Left lung (tissue), 14 donors: ENCODE measurements at places on chromosomes 7 and 10. TPM values are rescaled to one million over a fixed set of nuclear protein-coding genes. Genes with fewer than 3 reads are reported as not detected.
A peak's percentile ranks its signal among the peaks of the same experiment; 100 is the strongest.

- no peak for DNase-seq
Measured at GRCh38 chr10:113053091-113053490, 103.0 kb downstream of the TCF7L2 start.

- no peak for DNase-seq
Measured at GRCh38 chr7:101531726-101532357, 97.3 kb downstream of the MYL10 start.

- no peak for DNase-seq
Measured at GRCh38 chr10:2933519-2933918, 133.8 kb upstream of the PFKP start.

GRCh38 chr10:30542001-30542894 lies 87.3 kb downstream of the LYZL2 start:
- no peak for DNase-seq

- peak; percentile 63 for DNase-seq
Measured at GRCh38 chr7:32905175-32905662, 13.7 kb upstream of the KBTBD2 start.

DNA sequence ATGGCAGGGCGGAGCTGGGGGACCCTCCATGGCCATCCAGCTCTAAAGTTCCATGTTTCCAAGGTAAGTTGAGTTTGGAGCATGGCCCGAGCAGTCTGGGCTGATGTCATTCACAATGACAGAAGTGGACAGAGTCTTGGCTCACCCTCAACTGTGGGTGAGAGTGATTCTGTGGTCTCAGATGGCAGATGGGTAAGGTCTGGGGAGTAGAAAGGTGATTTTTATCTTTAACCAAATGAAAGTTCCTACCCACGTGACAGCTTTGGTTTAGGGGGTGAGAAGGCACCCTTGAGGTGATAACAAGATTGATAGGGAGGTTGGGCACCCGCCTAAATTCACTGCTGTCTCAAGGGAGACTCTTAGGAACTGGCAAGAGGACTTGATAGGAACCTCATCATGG lies 57.6 kb upstream of the PDZD8 start:
- DNase-seq = no peak

GRCh38 chr10:132149271-132149670 lies 37.5 kb upstream of the DPYSL4 start:
- no peak for DNase-seq

- DNase-seq = peak; percentile 64
Measured at GRCh38 chr10:48782386-48782785, 97.7 kb downstream of the WDFY4 start.

- DNase-seq = no peak
Measured at GRCh38 chr7:55073051-55073511, 54.3 kb downstream of the EGFR start.

DNA sequence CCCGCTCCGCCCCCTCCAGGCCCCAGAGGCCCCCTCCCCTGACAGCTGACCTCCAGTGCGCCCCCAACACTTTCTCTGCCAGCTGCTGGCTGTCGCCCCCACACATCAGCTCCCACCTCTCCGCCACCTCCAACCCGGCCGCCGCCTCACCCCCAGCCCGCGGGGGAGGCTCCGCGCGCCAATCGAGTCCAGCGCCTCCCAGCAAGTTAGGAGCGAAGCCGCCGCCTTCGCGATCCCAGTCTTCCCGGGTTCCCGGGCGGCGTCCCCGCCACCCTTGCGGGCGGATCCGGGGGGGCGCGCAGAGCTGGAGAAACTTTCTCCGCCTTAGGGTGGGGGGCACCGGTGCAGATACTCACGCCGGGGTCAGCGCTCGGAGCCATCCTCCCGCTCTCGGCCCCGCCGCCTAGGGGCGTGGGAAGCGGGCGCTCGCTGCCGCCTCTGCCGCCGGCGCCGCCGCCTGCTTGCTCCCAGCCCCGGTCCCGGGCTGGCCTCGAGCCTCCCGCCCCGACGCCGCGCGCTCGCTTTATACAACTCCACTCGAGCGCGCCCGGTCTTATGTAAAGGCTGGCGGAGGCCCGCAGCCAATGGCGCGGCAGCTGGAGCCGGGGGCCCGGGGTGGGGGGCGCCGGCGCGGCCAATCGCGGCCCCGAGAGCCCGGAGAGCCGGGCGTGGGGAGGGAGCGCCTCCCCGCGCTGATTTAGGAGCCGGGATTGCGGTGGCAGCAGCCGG lies at the start of gene CRTAC1:
Gene CRTAC1, minus strand, starts transcription at position 529 of the 729 bp plus-strand sequence. Its CDS starts 149 bp downstream, at position 380.
- peak; percentile 42 for DNase-seq

- no peak for DNase-seq
Measured at GRCh38 chr10:123769647-123770046, 103.5 kb downstream of the GPR26 start.

Gene GHITM
- polyA plus RNA-seq = 111 TPM

Gene SSMEM1
- polyA plus RNA-seq = not detected

Gene NXPH1
- polyA plus RNA-seq = not detected

Gene PSPH
- polyA plus RNA-seq = 14.1 TPM
